ENCODE measurements at places on chromosomes 1 and 21.

- no peak for DNase-seq
Observed at GRCh38 chr1:186689907-186690306, 9.7 kb upstream of the PTGS2 start.

DNA sequence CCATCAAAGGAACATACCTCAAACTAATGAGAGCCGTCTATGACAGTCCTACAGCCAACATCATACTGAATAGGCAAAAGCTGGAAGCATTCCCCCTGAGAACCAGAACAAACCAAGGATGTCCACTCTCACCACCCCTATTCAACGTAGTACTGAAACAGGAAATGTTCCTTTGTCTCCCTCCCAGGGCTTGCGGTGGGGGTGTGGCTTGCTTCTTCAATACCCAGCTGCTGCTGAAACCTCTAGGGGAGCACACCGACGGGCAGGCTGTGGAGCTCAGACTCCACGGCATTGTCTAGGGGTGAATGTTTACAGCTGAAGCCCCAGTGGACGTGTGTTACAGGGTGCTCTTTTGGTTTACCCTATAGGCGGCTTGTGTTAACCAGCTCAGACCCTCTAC is 30.5 kb upstream of the B3GALT2 start:
- no peak for DNase-seq

DNA sequence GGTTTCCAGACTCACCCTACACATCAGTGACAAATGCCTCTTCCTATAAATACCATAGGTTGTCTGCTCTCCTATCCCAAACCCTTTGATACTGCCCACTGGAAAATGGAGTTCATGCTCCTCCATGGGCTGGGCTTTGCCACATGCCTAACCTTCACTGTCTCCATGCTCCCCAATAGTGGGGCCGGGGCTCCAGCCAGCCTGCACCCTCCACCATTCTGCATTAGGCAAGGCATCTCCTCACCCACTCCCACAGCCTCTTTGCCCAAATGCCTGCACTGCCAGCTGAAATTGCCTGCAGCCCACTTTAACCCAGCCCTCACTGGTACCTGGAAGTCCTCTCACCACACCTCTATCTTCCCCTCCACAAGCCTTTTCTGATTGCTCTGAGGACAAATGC is 18.2 kb upstream of the MPZL1 start:
- no peak for DNase-seq

- DNase-seq, result no peak
Observed at GRCh38 chr1:158819461-158820443, 11.4 kb upstream of the MNDA start.

- DNase-seq, result no peak
Observed at GRCh38 chr1:175317309-175317708, 124.7 kb upstream of the KIAA0040 start.

DNA sequence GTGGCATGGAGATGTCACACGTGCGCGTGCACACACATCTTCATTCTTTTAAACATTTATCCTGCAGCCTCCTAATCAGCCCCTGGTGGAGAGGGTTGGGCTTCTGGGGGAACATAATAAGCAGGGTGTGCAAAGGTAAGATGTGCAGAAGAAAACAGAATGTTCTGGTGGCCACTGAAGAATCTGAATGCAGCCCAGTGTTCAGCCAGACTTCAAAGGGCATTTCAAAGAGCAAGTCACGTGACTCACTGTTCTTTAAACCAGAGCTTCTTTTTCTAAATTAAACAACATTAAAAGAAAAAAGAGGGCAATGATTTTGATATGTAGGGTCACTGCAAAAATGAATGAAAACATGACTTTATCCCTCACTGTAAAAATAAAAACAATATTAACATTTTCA is 89.8 kb downstream of the ABCA4 start:
- no peak for DNase-seq

DNA sequence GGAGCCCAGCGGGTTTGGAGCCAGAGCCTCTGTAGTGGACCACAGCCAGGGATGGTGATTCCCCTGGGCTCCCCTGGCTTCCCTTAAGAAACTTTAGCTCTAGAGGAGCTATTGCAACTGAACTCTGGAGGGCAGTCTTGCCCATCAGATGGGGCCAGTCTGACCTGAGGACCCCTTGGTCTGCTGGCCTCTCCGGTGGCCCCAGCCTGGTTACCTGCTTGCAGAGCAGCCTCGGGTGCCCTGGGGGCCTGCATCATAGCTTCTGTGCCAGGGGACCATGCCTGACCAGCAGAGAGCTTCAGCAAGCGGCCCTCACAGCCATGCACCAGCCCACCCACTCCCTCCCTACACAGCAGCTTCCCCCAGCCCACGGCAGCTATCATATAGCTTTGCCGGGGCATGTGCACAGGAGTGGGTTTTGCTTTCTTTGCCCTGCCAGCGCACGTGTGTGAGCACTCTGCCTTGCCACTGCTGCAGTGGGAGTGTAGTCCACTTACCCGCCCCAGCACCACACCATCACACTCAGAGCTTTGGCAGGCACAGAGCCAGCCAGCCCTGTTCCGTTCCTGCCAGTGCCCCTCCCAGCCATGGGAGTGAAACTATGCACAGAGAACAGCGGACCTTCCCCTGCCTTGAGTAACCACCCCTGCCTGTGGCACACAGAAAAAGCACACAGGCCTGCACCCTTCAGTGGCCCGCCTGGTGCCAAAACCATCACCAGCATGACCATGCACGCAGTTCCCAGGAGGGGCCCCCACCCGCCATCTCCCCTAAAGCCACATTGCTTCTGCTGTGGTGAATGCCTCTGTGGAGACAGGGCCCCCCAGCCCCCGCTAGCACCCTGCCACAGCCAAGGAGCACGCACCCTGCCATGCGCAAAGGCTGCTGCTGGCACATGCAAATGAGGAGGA is 442.9 kb upstream of the NEGR1 start:
- DNase-seq, result no peak

DNA sequence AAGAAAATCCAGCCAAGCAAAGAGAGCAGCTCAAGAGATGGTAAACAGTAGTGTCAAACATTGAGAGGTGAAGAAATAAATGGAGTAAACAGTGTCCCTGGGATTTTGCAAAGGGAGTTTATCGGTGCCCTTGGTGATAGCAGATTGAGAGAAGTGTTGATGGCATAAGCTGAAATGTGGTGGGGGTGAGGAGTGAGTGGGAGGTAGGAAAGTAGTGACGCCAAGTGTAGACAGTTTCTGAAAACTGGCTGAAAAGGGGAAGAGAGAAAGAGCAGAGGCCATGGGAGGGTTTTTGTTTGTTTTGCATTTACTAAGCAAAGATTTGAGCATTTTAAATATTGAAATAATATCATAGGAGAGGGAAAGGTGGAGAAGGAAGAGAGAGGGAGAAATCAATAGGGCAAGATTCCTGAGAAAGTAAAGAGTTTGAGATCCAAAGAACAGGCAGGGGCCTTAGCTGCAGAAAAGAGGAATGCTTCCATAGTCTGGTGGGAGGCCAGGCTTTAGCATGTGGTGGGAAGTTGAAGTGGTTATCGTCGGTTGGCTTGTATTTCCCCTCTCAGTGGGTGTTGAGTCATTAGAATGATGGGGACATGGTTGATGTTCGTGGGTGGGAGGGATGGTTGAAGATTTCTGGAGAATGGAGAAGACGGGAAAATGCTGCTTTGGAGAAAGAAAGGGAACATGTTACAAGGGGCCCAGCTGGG is 26.8 kb upstream of the RASAL2 start:
- no peak for DNase-seq

DNA sequence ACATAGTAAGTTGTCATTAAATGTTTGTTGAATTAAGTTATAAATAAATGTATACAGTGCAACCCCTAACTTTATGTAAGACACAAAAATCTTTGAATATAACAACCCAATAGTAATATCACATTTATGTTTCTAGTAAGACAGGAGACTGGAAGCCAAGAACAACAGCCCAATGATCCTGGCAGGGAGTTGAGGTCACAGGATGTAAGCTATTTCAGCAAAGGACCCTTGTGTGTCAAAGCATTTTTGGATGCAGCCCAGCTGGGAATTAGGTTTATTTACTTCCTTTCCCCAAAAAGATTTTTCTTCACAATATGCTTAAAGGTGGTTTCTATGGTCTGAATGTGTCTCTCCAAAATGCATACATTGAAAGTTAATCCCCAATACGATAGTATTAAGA is 34.0 kb upstream of the ABCA4 start:
- DNase-seq, result no peak

- no peak for DNase-seq
Observed at GRCh38 chr1:112620377-112620695, 704 bp downstream of the CAPZA1 start.

DNA sequence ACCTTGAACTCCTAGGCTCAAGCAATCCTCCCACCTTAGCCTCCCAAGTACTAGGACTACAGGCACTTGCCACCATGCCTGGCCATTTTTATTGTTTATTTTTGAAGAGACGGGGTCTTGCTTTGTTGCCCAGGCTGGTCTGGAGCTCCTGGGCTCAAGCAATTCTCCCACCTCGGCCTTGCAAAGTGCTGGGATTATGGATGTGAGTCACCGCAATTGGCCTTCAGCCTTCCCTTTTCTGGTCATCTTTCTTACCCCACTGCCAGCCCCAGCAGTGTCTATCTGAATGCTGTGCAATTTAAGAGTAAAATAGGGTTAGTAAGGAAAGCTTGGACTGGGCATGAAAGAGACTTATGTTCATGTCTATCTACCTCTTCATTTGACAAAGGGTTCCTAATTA is 6.1 kb upstream of the KLF17 start:
- DNase-seq, result no peak

GRCh38 chr1:36562181-36562685 is 79.5 kb upstream of the CSF3R start:
- DNase-seq, result no peak

DNA sequence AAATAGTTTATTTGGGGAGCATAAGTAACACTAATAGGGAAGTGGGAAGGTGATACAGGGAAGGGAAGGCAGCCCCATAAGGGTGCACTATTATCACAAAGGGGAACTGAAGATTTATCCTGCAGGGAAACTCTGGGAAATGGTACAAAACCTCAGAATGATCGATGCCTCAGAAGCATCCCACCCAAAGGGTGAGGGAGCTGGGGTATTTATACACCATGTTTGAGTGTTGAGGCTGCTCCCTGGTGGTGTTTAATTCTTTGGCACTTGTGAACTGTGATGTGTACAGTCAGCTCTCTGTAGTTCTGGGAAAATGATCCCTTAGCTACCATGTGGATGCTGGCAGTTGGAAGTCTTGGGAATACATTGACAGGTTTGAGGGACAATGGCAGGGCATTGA is 5.1 kb upstream of the TRIM62 start:
- DNase-seq, result no peak

DNA sequence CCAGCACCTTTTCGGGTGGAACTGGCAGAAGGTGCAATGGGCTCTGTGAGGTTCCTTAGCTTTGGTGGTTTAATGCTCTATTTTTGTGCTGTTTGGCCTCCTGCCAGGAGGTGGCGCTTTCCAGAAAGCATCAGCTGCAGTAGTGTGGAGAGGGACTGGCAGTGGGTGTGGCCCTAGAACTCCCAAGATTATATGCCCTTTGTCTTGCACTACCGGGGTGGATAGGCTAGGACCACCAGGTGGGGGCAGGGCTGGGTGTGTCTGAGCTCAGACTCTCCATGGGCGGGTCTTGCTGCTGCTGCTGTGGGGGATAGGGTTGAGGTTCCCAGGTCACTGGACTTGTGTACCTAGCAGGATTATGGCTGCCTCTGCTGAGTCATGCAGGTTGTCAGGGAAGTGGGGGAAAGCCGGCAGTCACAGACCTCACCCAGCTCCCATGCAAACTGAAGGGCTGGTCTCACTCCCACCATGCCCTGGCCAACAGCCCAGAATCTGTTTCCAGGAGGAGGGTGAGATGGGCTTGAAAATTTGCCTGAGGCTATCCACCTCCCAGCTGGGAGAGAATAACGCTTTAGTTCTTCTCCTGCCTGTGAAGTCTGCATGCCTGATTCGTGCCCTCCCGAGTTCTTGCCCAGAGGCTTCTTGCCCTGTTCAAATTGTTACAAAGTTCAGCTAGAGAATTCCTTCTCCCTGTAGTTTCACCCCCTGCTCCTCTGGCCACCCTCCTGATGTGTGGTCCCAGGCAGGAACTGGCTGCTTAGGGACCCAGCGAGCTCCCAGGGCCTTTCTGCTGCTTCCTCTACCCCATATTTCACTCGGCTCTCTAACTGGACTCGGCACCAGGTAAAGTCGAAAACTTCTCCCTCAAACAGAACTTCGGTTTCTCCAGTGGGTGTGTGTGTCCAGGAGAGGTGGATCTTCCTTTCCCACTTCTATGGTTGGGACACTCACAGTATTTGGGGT is 76.5 kb upstream of the BTG3 start:
- DNase-seq, result peak; percentile 39
